ENCODE measurements at places on chromosomes 7 and 10.

GRCh38 chr10:50592961-50593418 lies 30.8 kb downstream of the SGMS1 start:
- DNase-seq, result no peak

DNA sequence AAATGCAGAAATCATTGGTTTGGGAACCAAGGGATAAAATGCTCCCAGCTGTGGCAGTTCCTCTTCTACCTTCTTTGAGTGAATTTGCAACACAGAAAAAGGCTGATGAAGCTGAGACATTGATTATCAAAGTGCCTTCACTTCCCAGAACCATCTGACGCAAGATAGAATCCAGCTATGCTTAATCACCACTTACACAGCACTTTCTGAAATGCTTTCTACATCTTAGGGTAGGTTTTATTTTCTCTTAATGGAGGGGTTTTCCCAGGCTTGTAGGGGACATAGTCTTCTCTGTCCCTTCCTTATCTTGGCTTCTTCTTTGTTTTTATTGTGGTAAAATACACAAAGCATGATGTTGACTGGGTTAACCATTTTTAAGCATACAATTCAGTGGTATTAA lies 332.6 kb upstream of the ZNF32 start:
- DNase-seq, result no peak

GRCh38 chr7:26202019-26202990 lies 760 bp downstream of the CBX3 start:
- DNase-seq, result peak; percentile 55

- peak; percentile 37 for DNase-seq
Observed at GRCh38 chr10:71694567-71694968, 25.0 kb downstream of the C10orf105 start.

GRCh38 chr7:125057963-125058362 lies 128.3 kb upstream of the POT1 start:
- no peak for DNase-seq

- DNase-seq, result no peak
Observed at GRCh38 chr10:5511231-5511884, 12.0 kb upstream of the CALML5 start.

DNA sequence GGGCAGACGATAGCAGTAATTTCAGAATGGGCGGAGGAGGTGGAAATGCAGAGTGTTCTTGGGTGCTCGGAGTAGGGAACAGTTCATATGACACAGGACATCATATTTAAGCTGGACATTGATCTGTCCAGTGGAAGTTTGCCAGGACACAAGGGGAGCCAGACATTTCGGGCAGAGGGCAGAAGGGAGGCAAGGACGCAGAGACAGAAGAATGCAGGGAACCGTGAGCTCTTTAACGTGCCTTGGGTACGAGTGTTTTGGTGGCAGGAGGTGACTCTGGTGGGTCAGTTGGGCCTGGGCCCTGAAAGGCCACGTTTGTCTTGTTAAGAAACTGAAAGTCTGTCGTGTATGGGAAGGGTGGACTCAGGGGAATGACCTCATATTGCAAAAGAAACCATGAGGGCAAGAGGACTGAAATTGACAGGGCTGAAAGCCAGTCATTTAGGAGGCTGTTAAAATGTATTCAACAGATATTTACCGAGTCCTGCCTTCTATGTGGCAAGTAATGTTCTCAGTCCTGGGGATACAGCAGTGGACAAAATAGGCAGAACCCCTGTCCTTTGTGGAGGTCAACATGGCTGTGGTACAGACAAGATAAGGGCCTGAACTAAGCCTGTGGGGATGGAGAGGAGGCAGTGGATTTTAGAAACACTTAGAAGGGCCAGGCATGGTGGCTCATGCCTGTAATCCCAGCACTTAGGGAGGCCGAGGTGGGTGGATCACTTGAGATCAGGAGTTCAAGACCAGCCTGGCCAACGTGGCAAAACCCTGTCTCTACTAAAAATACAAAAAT lies 2.2 kb downstream of the OPTN start:
- DNase-seq, result no peak

DNA sequence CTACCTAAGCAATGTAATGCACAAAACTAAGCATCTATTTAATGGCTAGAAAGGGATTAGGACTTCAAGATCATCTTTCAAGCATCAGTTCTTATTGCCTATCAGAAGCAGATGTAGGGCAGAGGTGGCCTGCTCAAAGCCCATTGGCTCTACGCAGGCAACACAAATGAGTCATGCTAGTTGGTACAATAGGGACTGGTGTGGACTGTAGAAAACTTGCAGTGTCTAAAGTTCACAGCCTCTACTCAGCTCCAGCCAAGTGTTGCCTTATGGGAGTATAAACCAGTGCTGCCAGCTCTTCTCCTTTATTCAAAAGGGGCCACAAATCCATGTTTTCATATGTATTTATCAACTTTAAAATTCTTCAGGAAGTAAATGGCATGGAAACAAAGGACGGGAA lies 31.7 kb downstream of the ASAH2 start:
- DNase-seq, result no peak

GRCh38 chr10:4770801-4771553 lies 55.0 kb upstream of the AKR1E2 start:
- no peak for DNase-seq

- no peak for DNase-seq
Observed at GRCh38 chr10:72257051-72257892, 16.5 kb upstream of the DDIT4 start.

- no peak for DNase-seq
Observed at GRCh38 chr10:53726921-53727320, 954.3 kb upstream of the MBL2 start.

DNA sequence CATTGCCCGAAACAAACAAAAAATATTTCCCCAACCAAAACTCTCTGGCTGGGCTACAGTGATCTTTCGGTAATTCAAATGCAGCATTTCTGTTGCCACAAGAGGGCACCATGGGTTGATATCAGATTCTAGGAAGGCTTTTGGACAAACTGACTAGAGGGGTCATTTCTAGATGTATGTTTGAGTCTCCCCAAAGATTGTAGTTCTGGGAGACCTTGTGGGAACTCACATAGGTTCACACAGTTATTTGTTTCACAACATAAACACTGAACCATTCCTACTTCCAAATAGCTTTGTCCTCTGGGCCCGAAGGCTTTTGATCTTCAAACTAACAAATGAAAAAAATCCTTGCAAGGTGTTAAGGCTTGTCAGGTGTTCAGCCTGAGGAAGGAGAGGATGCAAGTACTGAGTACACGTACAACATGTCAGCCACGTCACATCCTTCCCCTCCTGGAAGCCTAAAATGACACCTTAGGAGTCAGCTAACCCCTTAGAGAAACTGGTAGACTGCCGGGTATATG lies 37.0 kb upstream of the IL15RA start:
- no peak for DNase-seq

DNA sequence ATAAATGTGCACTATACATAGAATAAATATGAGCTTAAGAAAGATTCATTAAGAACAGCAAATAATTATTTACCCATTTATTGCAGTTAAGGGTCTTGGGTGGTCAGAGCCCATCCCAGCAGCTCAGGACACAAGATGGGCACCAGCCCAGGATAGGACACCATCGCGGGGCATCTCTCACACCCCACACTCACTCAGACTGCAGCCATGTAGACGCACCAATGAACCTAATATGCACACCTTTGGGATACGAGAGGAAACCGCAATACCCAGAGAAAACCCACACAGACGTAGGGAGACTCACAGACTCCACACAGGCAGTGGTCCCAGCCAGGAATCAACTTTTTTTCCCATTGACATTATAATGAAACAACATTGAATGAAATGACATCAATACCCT lies 36.0 kb downstream of the CARD11 start:
- DNase-seq, result no peak

- DNase-seq, result peak; percentile 79
Observed at GRCh38 chr7:108455998-108456677, at the start of gene NRCAM. Gene NRCAM, minus strand, starts transcription at chr7:108456436. Its CDS starts 216,372 bp downstream, at chr7:108240064.

GRCh38 chr10:22779331-22780019 lies 65.1 kb upstream of the PIP4K2A start:
- no peak for DNase-seq

DNA sequence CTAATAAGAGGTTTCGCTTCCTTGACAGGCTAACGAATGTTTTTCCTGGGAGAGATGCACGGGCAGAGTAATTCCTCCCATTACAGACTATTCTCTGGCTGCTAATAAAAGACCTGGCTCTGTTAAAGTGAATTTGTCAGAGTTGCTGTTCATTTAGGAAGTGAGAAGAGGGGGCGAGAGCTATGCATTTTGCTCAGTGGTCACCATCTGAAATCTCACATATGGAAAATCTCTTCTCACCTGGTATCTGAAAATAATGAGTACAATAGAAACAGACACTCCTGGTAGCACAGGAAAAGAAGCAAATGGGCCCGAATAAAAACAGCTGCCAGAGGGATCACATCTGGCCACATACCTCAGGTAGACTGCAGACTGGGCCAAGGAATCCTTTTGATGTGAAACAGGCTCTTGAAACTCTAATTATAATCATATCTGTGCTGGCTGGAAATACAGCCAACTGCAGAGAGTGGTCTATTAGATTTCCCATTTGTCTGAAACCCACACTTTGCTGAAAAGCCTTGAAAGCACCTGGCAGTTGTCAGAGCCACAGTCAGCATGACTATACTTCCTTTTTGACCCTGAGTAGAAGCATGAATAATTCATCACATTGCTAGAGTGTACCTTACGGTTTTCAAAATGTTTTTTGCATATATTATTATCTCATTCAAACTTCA lies 33.6 kb downstream of the AOAH start:
- no peak for DNase-seq

DNA sequence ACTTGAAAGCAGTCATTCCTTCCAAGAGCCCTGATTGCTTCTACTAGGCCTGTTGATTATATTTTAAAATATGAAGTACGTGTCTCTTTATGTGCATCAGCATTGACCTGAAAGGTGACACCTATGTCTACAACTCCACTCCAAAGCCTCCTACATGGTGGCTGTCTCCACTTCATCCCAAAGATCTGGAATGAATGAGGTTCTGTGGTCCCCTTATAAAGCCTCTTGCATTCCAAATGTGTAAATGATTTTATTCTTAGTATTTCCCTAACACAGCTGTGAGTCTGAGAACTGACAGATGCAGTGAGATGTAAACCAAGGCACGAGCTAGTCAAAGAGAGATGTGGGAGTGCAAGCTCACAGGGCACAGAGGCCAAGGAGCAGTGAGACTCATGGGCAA lies 176.0 kb upstream of the SVIL start:
- no peak for DNase-seq

GRCh38 chr10:129532838-129533237 lies 65.8 kb downstream of the MGMT start:
- DNase-seq, result no peak

GRCh38 chr10:117663750-117664149 lies 121.2 kb downstream of the EMX2 start:
- no peak for DNase-seq

GRCh38 chr10:70340137-70340536 lies 42.3 kb downstream of the LRRC20 start:
- no peak for DNase-seq

Measured in C1 segment of cervical spinal cord (tissue), 14 donors.